Aortic smooth muscle cell (primary cell): ENCODE measurements at places on chromosomes 16 and 17. TPM values are rescaled to one million over a fixed set of nuclear protein-coding genes. Genes with fewer than 3 reads are reported as not detected.

TERB1 gene
- total RNA-seq, result 0.12 and 0.13 TPM in 2 replicates

SCARF1 gene
- total RNA-seq, result 2.3 and 4.4 TPM in 2 replicates

ANKS3 gene
- 19.4 and 21.8 TPM in 2 replicates for total RNA-seq

FHOD1 gene
- 9.5 and 15.2 TPM in 2 replicates for total RNA-seq

SLC13A5 gene
- total RNA-seq, result not detected in 2 replicates

SLFN12 gene
- 38.8 and 49.2 TPM in 2 replicates for total RNA-seq
